Fibroblast of skin of abdomen (primary cell): ENCODE measurements at places on chromosomes 7 and 10.

GRCh38 chr7:94127026-94127425 is 122.9 kb upstream of the BET1 start:
- DNase-seq = peak; percentile 72

GRCh38 chr10:129335942-129336341 is 131.1 kb upstream of the MGMT start:
- no peak for DNase-seq

DNA sequence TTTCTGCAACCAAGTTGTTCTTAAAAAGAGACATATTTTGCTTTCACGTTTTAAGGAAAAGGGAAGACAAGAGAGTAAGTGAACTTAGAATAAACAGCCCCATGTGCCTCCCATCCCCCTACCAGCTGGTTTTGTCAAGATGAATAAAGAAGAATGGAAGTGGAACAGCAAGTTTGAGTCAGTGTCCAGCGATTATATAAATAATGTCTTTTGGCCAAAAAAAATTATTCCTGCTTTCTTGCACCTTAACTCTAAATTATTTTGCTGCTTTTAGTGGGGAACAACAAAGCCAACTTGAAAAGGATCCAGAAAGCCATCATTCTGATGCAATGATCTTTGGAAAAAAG is 82.4 kb upstream of the TRIL start:
- DNase-seq = peak; percentile 60

DNA sequence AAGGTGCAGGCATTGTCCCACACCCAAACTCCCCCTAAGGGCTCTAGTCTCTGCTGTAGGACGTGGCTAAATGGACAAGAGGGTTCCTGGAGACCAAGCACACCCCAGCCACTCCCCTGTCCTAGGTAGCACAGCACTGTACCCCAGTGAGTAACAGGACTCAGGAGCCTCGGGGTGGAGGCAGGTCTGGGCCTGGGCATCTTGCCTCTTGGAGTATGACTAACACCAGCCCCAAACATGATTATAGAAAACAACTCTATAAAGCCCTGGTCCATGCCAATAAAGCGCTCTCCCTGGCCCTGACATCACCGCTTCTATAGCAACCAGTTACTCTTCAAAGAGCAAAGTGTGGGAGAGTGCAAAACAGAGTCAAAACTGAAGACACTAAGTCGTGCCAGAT is 195.0 kb downstream of the CALN1 start:
- DNase-seq = no peak

DNA sequence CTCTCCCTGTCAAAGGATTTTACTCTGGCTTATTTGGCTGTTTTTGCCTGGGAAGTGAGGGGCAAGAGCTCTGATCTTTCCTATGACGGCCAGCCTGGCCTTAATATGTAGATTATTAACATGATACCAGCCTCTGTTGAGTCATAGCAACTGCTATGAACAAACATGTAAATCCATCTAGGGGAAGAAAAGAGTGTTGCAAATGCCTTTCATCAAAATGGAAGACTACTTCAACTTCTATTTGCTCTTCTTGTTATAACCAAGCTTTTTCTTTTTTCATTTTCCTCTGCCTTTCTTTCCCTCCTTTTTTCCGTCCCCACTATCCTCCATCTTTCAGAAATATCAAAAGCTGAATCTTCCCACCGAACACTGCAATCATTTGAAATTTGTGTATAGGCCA is 46.6 kb downstream of the BTRC start:
- no peak for DNase-seq

GRCh38 chr7:44148961-44149536 is 7.9 kb upstream of the MYL7 start:
- no peak for DNase-seq

DNA sequence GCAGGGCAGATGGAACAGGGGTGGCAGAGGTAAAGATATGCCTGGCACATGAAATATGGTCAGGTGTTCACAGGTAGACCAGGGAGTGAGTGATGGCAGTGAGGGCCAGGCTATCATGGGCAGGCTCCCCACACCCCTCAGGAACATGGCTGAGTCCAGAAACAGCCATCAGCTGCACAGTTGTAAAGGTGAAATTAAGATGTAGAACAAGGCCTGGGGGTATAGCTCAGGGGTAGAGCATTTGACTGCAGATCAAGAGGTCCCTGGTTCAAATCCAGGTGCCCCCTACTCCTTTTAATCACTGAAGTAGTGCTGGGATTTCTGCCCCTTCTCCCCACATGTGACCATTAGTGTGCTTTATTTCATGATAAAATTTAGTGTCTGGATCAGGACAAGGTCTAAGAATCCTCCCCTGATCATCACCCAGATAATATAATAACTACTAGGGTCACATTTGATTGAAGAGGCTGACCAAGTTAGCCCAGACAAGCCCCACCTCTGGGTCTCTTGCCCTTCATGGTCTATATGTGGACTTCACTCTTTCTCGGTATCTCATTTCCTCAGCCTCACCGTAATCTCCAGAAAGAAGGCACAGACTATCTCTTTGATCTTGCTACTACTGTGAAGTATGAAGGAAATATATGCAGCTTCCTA is 69.0 kb downstream of the ZNF783 start:
- DNase-seq = no peak

- DNase-seq = peak; percentile 22
Observed at GRCh38 chr7:79709574-79710409, 256.3 kb upstream of the MAGI2 start.

DNA sequence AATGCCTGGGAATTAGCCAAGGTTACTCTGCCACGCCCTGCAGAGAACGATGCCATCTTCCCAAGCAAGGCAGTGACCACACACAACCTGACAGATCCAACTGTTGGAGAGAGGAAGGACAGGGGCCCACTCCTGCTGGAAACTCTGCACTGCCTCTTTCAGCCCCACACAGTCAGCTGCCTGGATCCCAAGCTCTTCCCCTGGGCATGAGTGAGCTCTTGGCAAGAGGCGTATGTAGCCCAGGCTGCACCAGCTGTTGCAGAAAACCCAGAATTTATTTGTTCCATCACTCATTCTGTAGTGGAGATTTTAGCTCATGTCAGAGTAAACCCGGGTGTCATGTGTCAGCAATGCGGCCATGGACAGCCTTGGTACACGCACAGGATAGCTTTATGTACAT is 135.1 kb upstream of the TRIM24 start:
- no peak for DNase-seq

DNA sequence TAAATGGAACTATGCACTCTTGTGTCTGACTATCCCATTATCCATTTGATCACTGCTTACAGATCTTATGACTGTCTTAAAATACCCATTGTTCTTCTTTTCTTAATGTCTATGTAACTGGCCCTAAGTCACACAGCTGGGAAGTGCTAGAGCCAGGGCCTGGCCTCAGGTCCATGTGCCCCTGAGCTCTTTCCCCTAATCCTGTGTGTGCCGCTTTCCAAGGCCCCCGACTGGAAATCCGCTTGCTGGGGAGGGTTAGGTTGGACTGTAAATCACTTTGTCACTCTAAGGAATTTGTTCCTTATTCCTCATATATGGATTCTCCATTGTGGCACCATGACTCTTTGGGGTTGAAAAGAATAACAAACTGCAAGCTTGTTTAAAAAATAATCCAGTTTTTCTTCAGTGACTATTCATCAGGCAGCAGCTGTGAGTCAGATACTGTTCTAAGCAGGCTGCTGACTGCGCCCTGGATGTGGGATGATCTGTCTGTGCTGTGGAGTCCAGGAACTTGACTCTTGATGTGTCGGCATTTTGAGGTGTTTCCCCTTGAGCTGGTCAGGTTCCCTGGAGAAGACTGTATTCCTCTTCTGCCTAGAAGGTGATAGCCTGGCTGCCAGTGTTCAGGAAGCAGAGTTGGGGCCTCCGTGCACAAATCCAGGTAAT is 236.3 kb downstream of the SDK1 start:
- DNase-seq = peak; percentile 14

GRCh38 chr10:112669989-112670388 is 223.0 kb downstream of the VTI1A start:
- no peak for DNase-seq

DNA sequence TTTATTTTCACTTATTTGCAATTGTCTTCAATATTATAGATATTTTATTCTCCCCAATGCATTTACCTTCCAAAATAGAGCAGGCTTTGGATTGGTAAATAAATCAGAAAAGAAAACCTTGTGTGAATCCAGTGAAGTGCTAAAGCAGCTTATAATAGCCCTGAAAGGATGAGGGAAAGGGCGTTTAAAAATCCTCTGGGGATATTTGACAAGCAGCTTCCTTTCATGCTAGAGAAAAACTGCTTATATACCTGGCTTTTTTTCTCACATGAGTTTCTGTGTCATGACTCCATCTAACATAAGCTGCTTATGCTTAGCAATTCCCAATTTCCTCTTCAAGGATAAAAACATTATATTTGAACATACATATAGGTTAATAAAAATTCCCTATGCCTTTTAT is 221.6 kb upstream of the SEMA3E start:
- no peak for DNase-seq

GRCh38 chr7:94368371-94368791 is 26.3 kb upstream of the COL1A2 start:
- DNase-seq = peak; percentile 92

GRCh38 chr7:55977831-55978230 is 13.4 kb downstream of the NIPSNAP2 start:
- DNase-seq = peak; percentile 71

- DNase-seq = no peak
Observed at GRCh38 chr10:117198088-117198487, 799 bp downstream of the KCNK18 start.

DNA sequence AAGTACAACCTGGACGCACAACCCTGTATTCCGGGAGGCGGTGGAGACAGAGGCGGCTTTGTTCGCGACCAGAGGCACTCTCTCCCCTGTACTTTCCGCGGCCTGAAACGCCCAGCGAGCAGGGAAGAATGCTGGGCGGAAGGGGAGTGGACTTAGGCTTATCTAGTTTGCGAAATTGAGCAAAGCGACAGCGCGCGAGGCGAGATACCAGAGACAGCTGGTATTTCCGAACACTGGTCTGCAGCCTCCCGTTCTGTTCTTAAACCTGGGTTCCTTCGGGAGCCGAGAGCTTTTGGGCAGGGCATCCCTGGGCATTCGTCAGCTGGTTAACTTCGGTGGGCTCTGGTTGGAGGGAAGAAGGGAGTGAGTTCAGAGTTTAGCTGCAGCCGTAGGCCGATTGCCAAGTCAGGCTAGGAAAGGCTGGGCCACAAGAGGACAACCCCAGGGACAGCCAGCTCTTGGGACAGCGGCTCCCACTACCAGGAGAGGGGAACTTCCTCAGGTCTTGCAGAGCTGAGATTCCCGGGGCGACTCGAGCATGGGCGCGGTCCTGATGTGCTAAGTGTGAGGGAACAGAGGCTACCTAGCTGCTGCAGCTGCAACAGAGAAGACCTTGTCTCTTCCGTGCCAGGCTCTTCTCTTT is 3.9 kb downstream of the HMX3 start:
- DNase-seq = no peak

- DNase-seq = peak; percentile 21
Observed at GRCh38 chr10:16597656-16598055, 76.0 kb upstream of the C1QL3 start.

DNA sequence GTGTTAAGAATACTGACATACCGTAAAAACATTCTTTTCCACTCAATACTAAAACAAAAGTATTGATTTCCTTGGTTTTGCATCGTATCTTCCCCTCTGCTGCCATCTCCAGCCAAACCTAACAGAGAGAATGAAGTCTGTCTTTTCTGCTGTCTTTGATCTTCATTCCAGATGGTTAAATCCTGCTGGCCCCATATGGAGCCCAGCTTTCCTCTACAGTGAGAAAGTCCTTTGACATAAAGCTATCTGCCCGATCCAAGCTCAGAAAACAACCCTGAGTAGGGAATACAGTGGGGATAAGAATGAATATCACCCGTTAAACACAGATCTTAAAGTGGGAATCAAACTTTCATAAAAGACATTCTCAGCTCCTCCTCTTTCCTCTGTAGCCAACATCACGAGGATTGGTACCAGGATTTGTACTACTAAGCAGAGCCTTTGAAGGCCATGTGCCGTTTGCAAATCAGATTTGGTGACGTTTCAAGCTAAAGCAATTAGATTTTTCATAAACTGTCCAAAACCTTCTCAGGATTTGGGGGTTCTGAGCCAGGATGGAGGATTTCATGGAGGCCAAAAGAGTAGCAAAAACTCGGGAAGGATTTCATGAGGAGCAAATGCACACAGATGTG is 30.8 kb upstream of the GPAM start:
- DNase-seq = peak; percentile 46

- DNase-seq = peak; percentile 75
Observed at GRCh38 chr10:30840395-30841050, 191.1 kb downstream of the ZNF438 start.

DNA sequence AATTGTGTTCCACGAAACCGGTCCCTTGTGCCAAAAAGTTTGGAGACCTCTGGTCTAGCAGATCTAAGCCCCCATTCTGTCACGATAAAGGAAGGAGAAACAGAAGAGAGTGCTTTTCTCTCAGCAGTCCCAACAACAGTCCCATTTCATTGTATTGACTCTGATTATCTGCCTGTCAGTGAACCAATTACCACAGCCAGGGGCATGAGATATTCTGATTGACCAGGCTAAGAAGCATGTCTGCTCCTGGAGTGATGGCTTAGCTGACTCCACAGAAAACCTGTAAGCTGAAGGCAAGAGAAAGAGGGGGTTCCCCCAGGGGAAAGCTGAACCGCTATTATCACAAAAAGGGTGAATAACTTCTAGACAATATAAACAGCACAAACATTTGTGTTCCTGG is 765.4 kb downstream of the SORCS1 start:
- no peak for DNase-seq

DNA sequence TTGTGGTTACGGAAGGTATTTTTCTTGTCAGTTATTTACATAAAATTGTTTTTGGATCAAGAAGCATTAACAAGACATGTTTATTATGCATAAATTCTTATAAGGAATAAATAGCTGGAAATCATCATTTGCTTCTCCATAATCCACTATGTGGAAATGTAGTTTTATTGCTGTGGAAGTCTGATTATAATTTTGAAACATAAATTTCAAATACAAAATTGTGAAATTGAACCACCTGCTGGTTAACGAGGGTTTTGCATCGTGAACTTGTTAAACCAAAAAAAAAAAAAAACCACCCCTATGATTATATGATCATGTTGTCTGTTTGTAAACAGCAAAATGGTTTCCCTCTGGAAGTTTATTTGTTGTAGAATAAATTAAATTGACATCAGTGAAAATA is 25.9 kb downstream of the ABRAXAS2 start:
- peak; percentile 6 for DNase-seq

DNA sequence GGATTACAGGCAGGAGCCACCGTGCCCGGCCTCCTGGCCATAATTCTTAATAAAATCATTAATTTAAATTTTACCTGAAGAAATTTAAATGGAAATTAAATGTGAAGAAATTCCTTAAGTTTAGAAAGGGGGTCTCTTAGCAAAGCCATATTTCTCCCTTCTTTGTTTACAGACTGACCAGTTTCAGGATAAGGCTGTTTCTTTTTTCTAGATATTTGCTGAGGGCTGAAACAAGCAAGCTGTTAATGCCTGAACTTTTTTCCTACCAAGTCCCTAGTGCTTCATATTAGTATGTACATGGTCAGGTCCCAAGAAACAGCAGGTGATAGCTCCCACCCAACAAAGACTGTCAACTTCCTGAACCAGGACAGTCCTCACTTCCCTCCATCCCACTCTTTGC is 18.1 kb upstream of the PDIA4 start:
- DNase-seq = no peak
